ENCODE measurements at places on chromosomes 5 and 9.

- no peak for DNase-seq
Observed at GRCh38 chr9:35357826-35358225, 132.1 kb upstream of the RUSC2 start.

GRCh38 chr9:125407432-125407973 is 145.9 kb downstream of the GAPVD1 start:
- no peak for DNase-seq

GRCh38 chr5:67272453-67273130 is 76.0 kb upstream of the CD180 start:
- DNase-seq: no peak

GRCh38 chr5:120014535-120014934 is 385.2 kb downstream of the FAM170A start:
- DNase-seq: no peak

DNA sequence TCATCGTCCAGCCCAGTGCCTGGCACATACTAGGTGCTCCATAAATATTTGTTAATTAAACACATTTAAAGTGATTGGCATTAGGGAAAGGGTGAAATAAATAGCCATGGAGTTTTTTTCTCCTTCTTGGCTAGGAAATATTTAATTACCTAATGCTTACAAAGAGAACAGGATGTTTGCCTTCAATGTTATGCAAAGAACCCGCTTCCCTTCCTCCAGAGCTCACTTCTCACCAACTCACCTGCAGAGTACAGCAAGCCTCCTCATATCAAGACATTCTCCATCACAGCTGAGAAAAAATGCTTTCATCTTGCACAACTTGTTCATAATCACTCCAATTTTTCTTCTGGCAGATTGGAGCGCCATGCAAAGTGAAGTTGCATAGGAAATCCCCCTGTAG is 161.7 kb upstream of the STK32A start:
- DNase-seq: no peak
